Fibroblast of skin of abdomen (primary cell): ENCODE measurements at places on chromosomes 2 and 18.
A peak's percentile ranks its signal among the peaks of the same experiment; 100 is the strongest.

DNA sequence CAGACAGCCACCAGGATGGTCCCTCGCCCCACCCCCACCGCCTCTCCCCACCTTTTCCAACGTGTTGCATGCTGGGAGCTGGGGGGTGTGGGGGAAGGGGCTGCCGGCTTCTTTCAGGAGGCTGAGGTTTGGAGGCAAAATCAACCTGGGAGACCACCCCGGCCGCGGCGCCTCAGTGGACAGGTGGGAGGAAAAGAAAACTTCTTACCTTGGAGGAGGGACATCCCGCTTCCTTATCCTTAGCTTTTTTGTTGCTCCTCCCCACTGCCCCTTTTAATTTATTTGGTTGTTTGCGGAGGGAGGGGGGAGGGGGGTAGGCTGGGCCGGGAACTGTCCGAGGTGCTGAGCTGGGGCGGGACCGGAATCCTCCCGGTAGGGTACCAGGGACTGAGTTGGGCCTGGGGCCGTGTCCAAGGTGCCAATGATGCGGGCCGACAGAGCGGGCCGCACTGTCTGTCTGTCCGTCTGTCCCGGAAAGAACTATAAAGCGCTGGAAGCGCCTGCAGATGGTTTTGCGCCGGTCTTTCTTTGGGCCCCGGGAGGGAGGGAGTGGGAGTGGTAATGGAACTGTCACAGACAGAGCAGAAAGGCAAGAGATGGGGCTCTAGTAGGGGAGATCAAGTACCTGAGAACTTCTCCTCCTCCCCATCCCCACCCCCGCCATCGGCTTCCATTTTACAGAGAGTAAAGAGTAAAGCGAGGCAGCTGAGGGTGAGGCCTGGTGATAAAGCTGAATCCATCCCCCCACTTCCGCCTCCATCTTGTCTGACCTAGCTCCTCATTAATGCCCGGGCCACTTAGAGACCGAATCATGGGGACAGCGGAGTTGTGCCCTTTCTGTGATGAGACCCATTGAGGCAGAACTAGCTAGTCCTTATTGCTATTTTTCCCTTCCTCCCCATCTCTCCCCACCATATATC is 2.4 kb downstream of the CDK5R2 start:
- DNase-seq, result no peak

DNA sequence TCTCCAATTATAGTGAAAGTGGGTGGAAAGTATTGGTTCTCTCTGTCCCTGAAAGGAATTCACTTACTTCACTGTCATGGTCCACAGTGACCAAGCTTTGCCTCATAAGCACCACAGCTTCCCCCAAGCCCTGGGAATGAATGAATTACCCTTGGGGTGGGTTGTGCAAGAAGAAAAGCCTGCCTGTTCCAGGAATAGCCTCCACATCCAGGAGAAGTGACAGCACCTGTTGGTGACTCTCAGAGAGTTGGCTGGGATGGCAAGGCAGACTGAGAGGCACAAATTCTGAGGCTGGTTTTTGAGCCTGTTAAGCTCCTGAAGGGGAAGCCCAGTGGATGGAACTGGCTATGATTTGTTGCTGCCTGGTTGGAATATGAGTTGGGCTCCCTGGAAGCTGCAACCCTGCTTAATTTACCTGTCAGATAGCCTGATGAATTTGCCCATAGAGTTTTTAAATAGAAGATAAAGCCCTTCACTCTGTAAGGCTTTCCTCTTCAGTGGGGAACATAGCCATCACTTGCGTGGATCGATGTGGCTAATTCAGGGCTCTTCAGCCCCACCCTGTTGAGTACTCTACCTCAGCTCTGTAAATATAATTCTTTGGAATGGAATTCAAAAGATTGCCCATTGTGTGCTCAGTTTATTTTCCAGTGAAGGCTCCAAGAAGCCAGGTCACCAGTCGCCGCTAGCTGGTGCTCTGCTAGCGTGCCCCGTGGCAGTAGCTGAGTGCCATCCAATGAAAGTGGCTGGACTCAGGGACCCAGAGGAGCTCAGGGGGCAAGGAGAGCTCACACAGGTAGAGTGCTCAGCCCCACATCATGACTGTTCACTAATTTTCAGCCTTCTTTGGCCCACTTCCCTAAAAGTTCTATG is 479.3 kb downstream of the IRS1 start:
- no peak for DNase-seq

- no peak for DNase-seq
These were observed 102.9 kb downstream of the CCDC141 start for GRCh38 chr2:178947006-178947405.

DNA sequence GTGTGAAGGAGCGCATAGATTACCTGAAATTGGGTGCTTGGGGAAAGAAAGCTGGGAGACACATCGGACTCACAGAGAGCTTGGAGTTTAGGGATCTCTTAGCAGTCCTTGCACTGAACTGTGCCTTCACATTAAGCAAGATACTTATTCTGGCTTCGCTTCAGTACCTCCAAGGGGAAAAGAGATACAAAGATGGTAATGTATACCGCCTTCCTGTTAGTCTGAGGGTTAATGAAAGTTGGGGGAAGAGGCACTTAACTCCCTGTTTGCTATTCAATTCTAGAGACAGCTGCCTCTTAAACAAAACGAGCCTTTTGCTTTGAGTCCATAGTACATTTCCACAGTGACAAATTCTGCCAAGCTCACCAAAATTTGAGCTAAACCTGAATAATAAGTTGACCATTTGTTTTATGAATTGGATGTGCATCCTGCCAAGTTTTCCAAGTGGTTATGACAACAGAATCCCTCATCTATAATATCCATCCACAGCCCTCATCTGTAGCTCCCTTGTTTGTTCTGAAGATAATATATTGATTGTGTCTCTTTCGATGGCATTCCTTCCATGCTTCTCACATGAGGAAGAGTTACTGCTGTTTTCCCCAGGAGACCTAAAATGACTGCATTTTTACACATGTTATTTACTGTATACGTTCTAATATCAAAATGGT is 287.1 kb upstream of the ATP5MC3 start:
- DNase-seq, result no peak

DNA sequence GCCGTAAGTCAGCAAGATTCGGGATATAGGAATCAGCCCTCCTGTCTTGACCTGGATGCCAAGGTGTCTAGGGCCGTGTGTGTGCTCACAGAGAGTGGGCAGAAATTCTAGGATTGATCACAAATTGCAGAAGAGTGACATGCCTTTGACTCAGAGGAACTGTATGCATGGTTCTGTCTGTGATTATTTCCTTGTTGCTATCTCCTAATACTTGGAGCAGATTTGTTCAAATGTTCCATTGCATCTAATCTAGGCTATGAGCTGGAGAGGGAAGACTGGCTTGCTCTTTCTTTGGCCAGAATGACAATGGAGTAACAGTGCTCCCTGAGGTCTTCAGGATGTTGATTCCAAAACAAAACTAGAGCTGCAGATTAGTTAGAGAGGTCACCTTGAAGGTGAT is 115.0 kb downstream of the EN1 start:
- no peak for DNase-seq

- DNase-seq, result no peak
These were observed 697.1 kb downstream of the SOCS6 start for GRCh38 chr18:70985948-70986347.

- DNase-seq, result no peak
These were observed 59.6 kb downstream of the ATOH8 start for GRCh38 chr2:85813211-85813981.

DNA sequence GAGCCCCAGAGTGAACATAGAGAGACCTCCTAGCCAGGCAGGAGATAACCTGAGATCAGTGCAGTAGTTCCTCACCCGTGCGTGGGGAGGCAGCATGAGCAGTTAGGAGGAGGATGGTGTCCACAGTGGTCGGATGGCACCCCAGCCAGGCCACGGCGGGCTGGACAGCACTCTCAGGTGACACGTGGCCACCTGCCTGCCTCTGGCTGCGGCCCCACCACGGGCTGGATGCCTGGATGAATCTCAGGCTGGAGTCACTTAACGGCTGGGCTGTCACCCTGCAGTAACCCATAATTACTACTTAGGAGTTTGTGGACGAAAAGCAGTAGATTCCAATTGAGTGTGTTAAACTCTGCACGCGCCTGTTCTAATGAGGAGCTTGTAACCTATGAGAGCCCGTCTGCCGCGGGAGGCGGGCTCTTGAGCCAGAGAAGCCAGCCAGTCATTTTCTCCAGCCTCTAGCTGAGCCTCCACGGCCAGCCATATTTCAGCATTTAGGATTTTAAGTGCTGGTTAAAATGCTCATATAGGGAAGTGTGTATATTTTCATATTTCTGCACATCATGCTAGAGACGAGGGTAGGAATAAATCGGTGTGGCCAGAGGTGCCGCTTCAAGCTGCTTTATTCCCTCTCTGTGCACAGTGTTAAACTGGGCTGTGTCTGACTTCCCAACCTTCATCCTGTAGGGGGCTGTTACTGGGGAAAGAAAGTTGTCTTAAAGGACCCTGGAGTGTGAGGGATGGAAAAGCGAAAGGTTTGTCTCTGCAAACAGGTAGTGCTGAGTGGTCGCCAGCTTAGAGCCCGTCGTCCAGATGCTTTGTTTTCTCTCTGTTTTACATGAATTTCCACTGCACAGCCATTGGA is 144.0 kb downstream of the GLI2 start:
- peak; percentile 39 for DNase-seq

GRCh38 chr2:100620481-100620880 is 57.7 kb downstream of the PDCL3 start:
- no peak for DNase-seq

- DNase-seq, result peak; percentile 61
These were observed 231.4 kb downstream of the LRRTM1 start for GRCh38 chr2:80073134-80073561.

- no peak for DNase-seq
These were observed 90.5 kb upstream of the FHL2 start for GRCh38 chr2:105489168-105489878.

GRCh38 chr2:122530814-122531213 is 775.4 kb downstream of the TSN start:
- DNase-seq, result no peak

DNA sequence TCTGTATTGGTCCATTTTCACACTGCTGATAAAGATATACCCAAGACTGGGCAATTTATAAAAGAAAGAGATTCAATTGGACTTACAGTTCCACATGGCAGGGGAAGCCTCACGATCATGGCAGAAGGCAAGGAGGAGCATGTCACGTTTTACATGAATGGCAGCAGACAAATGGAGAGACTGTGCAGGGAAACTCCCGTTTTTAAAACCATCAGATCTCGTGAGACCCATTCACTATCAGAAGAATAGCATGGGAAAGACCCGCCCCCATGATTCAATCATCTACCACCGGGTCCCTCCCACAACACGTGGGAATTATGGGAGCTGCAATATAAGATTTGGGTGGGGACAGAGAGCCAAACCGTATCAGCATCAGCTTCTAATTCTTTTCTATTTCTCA is 217.0 kb downstream of the ANAPC1 start:
- DNase-seq, result no peak

DNA sequence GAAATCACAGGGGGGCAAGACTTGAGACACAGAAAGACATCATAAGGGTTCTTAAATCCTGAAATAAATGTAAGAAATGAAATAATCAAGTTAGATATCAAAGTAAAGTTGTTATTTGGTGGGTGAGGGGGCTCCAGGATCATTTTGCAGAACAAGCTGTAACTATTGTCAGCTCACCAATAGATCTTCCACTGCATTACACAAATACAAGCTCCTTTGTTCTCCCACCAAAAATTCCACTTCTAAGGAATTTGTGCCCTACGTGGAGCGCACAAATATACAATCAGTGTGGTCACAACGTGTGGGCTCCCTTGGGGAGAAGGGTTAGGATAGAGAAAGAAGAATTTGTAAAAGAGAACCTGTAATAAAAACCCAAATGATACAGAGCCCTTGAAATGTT is 19.2 kb upstream of the GALNT5 start:
- DNase-seq, result no peak

GRCh38 chr18:51952844-51953243 is 387.2 kb upstream of the DCC start:
- DNase-seq, result no peak

GRCh38 chr2:120693121-120693520 is 42.5 kb upstream of the GLI2 start:
- DNase-seq, result no peak

GRCh38 chr2:96264656-96265348 is 995 bp downstream of the TMEM127 start:
- peak; percentile 28 for DNase-seq

DNA sequence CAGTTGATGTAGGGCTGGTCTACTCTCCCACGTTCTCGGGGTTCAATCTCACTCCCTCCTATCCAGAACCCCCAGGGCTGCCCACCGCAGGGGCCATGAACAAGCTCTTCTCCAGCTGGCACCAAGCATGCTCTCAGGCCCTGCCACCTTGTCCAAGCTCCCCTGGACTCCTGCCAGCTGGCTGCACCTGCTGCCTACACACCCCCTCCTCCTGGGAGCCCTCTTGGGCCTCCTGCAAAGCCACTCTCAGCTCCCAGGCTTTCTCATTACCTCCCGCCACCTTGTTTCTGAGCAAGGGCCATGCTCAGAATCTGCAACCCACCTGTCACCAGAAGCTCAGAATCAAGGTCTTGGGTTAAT is 56.0 kb downstream of the HDAC4 start:
- no peak for DNase-seq

DNA sequence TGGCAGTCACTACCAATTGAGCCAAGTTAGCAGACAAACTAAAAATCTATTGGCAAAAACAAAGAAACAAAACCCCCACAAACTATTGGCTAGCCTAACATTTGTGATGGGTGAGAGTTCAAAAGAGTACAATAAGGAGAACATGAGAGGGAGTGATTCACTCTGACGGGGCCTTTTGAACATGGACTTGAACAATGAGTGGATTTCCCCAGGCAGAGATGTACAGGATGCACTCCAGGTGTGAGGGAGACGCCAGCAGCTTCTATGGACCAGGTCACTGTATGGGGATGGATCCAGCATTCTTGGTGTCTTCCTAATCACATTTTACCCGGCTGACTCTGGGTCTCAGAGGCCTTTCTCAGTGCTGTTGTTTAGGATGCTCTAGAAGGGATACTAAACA is 167.5 kb upstream of the SMAD2 start:
- DNase-seq, result no peak

DNA sequence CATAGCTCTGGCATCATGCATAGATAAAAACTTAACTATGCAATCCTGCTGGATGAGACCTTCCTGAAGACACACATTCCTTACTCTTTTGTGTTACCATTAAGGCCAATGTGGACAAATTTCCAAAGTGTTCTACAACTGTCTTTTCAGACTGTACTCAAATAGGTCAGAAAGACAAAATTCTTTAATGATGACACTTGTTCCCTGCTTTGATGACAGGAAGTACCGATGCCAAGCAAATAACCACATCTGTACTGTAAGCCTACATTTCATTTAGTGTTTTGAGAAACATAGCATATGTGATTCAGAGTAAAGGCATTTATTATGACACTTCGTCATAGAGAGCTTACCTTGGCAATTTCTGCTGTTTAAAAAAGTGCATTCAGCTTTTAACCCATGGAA is 55.0 kb downstream of the PMAIP1 start:
- DNase-seq, result peak; percentile 67

GRCh38 chr2:164368896-164369295 is 252.4 kb downstream of the GRB14 start:
- no peak for DNase-seq

GRCh38 chr2:168156661-168157060 is 90.7 kb downstream of the STK39 start:
- DNase-seq, result peak; percentile 31
